Adipocyte (in vitro differentiated cells): ENCODE measurements at places on chromosomes 3 and 15.
A peak's percentile ranks its signal among the peaks of the same experiment; 100 is the strongest.

- no peak for DNase-seq
Observed at GRCh38 chr3:172309059-172309458, 139.2 kb downstream of the GHSR start.

- DNase-seq, result peak; percentile 38
Observed at GRCh38 chr3:56976651-56977560, 83.6 kb upstream of the SPATA12 start.

DNA sequence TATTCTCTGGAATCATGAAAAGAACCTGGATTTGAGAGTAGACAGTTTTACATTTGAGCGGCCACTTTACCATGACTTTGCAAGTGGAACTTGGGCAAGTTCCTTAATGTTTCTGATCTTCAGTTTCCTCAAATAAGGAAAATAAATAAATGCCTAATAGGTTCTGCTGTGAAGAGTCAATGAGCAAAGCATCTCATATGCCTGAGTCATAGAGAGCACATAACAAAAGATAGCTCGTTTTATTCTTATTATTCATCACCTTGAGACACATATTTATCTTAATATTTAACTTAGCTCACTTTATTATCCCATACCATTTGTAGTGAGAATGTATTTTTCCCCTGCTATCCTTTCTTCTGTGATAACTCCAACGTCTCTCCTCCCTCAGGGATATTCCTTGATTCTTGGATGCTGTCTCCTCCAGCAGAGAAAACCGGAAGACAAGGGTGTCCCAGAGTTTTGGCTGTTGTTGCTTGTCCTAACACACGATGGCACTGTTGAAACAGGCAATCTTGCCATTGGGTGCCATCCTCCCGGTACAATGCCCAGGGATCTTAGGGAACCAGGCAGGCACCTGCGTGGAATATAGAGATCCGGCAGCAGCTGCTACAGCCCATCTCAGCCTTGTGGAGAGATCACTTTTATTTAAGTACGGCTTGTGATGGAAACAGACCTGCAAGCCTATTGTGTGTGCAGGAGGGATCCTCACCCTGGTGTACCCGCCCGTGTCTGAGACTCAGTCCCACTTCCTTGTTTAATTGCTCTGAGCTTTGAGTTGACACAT is 33.3 kb upstream of the VPS33B start:
- peak; percentile 82 for DNase-seq

GRCh38 chr3:192187485-192188051 is 539.8 kb downstream of the FGF12 start:
- DNase-seq, result no peak

GRCh38 chr15:67148196-67148701 is 82.8 kb downstream of the SMAD3 start:
- DNase-seq, result peak; percentile 61
